ENCODE measurements at places on chromosomes 6 and 20.
A peak's percentile ranks its signal among the peaks of the same experiment; 100 is the strongest.

GRCh38 chr6:37155394-37156312, 14.3 kb upstream of the PIM1 start:
- DNase-seq: no peak

- no peak for DNase-seq
Observed at GRCh38 chr20:36355469-36356171, 49.5 kb downstream of the DLGAP4 start.

GRCh38 chr20:16552015-16552414, 21.2 kb downstream of the KIF16B start:
- DNase-seq: no peak

GRCh38 chr6:41424370-41425058, 89.1 kb downstream of the NCR2 start:
- peak; percentile 29 for DNase-seq

GRCh38 chr6:36955136-36955535, 598 bp downstream of the PI16 start:
- no peak for DNase-seq

GRCh38 chr20:51183451-51183850, 160.5 kb upstream of the KCNG1 start:
- no peak for DNase-seq

DNA sequence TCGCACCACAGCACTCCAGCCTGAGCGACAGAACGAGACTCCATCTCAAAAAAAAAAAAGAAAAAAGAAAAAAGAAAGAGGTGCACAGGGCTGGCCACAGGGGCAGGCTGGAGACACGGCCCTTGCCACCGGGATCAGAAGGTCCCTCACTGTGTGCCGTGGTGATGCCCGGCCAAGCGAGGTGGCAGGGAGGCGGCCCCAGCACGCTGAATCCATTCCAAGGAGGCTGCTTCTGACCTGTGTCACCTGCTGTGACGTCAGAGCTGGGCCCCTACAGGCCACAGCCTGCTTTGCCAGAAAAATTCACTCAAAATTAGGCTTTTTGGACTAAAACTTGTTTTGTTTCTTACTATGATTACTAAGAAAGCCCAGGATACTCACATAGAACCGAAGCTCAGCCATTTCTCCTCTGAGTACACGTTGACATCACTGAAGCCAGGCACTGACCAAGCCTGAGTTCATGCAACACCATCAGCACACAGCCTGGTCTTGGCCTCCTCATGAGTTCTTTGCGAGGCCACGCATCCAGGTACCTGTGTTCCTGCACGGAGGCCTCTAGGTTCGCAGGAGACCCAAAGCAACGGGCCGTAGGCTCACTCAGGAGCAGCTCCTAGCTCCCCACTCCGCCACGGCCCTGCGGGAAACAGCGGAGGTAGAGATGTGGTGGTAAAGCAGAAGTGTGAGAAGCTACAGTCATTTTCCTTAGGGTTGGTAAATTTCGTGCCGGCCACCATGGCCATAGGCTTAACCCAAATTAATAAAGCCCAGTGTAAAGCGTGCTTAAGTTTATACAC, 67.8 kb downstream of the THBS2 start:
- no peak for DNase-seq

- no peak for DNase-seq
Observed at GRCh38 chr6:85353012-85353411, 96.9 kb upstream of the NT5E start.

GRCh38 chr6:151551223-151551857, 57.5 kb downstream of the CCDC170 start:
- DNase-seq: no peak

GRCh38 chr6:7742223-7742785, 16.4 kb downstream of the BMP6 start:
- no peak for DNase-seq

DNA sequence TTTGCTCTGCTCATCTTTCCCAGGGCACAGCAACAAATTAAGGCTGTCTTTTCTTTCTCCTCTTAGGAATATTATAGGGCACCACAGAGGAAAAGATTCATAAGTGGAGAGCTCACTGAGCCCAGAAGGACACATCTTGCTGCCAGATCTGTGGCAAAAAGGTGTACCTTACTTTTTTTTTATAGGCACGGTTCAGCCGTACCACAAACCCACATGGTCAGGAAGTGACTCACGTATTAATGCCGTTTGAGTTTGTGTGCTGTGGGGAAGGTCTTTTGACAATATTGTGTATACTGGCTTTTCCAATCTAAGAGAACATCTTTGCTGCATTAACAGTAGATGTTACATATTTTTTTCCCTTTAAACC, 28.4 kb downstream of the PAQR8 start:
- DNase-seq: no peak

DNA sequence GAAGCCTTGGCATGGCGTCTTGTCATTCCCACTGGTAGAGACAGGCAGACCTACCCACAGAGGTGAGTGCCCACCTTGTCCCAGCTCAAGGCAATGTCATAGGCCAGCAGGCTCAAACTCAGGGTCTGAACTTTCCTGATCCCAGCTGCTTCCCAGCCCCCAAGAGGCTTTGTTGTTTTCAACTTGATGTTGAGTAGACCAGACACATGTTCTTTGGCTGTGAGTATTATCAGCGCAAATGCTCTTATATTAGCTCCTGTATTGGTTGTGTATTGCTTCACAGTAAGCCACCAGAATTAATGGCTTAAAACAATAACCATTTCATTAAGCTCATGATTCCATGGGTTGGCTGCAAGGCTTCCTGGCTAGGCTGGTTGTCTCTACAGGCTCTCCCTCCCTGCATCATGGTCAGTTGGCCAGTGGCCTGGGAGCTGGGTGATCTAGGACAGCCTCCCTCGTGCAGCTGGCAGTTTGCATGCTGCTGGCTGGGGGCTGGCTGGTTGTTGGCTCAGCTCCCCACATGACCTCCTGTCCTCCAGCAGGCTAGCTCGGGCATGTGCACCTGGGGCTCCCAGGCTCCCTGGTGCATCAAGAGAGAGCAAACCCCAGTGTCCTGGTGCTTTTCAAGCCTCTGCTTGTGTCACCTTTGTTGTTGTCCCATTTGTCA, 21.6 kb downstream of the TOX2 start:
- DNase-seq: no peak

DNA sequence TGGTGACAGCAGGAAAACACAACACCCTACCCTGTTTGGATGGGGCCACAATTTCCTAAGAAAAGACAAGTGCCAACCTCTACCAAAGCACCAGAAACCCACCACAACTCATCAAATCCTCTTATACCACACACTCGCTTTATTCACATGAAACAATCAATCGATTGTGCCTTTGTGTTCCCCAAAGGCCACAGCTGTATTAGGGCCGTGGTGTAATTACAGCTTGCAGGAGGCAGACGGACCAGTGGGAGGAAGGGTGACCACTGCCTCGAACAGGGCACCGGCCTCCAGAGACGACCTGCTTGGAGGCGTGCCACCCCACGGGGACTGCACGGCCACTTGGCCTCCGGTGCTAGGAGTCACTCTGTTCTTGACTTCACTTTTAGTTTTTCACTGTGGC, 264.1 kb downstream of the FOXC1 start:
- DNase-seq: no peak

GRCh38 chr6:13763740-13764381, 50.5 kb downstream of the MCUR1 start:
- no peak for DNase-seq

DNA sequence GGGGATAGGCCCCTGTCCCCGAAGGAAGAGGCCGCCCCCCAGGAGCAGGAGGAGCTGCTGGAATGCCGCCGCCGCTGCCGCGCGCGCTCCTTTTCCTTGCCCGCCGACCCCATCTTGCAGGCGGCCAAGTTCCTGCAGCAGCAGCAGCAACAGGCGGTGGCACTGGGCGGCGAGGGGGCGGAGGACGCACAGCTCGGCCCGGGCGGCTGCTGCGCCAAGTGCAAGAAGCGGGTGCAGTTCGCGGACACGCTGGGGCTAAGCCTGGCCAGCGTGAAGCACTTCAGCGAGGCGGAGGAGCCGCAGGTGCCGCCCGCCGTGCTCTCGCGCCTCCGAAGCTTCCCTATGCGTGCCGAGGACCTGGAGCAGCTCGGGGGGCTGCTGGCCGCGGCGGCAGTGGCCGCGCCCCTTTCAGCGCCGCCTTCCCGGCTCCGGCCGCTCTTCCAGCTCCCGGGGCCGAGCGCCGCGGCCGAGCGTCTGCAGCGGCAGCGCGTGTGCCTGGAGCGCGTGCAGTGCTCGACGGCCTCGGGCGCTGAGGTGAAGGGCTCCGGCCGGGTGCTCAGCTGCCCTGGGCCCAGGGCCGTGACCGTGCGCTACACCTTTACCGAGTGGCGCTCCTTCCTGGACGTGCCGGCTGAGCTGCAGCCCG, 630 bp downstream of the PPP1R3G start:
- DNase-seq: no peak

DNA sequence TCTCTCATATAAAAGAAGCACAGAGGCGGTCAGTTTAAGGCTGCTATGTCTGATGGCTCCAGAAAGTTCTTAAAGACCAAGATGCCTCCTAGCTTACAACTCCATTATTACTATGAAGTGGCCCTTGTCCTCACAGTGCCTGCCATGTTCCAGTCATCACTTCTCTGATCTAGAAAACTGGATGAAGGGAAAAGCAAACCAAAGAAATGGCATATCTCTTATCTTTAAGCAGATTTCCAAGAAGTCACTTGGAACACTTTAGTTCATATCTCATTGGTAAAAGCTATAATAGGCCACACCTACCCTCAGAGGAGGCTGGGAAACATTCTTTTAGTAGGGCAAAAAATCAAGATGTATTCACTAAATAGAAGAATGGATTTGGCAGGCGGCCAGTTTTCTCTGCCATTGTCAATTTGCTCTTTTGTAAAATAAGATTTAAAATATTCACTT, 289.6 kb downstream of the TBC1D7 start:
- DNase-seq: no peak

DNA sequence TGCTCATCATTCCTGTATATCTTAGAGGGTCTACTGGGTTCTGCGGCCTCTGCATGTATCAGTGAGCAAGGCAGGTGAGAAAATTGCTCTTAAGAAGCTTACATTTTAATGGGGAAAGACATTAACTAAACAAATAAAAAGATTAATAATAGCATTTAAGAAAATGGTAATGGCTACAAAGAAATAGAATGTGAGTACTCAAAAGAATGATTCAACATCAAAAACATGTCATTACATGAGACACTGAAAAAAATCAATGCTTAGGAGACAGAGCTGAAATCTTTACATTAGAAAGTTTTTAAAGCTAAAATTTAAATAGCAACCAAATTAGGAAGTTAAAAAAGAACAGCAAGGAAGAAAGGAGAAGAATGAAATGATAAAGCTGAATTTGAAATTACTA, 146.9 kb upstream of the PHACTR1 start:
- DNase-seq: no peak

DNA sequence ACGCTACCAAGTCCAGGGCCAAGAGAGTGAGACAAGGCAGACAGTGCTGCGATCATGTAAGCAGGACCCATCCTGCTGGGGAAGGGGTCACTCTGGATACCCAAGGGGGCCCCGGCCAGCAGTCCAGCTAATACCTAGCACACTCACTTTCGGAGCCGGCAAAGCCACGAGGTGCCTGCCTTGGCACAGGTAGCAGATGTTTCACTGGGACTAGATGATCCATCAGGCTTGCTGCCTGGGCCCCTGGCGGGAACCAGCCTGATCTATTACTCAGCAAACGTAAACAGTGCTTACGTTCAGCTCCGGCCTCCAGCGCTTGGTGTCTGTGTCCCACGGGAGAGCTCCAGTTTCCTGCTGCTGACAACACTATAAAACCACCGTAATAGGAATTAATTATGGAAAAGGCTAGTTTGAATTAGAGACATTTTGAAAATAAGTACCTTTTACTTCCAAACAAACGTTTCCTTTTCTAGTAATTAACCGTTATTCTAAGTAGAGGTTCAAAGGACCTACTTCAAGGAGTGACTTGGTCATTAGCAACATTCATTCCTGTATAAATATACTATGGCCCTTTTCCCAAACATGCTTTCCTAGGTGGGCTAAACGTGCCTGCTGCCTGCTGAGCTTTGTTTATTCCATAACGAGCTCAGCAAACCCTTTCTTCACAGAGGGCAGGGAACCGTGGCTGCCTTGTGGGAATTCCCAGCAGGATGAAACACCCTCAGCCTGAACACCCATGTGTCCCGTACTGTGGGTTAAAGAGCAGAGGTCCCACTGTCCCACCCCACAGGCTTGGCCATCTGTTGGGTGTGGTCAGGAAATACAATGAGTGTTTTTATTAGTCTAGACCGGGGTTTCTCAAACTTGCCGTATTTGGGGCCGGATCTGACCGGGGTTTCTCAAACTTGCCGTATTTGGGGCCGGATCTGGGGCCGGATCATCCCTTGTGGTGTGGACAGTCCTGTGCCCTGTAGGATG, 18.4 kb downstream of the SLC22A23 start:
- no peak for DNase-seq

DNA sequence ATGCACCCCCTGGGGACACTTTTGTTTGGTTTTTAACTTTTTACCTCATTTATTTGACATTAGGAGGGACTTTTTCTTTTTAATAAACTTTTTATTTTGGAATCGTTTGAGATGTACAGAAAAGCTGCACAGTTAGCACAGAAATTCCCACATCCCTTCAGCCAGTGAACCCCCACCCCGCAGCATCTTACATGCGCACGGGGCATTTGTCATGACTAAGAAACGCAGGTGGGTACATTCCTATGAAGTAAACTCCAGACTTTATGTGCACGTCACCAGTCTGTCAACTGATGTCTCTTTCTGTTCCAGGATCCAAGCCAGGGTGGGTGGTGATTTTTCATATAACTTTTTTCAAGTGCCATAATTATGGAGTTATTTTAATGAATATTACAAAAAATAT, 4.9 kb upstream of the ZNF831 start:
- DNase-seq: no peak

All from bone marrow (tissue), 2 donors.